PC-3 (cell line): ENCODE measurements at places on chromosomes 12 and 14. TPM values are rescaled to one million over a fixed set of nuclear protein-coding genes. Genes with fewer than 3 reads are reported as not detected.

DNA sequence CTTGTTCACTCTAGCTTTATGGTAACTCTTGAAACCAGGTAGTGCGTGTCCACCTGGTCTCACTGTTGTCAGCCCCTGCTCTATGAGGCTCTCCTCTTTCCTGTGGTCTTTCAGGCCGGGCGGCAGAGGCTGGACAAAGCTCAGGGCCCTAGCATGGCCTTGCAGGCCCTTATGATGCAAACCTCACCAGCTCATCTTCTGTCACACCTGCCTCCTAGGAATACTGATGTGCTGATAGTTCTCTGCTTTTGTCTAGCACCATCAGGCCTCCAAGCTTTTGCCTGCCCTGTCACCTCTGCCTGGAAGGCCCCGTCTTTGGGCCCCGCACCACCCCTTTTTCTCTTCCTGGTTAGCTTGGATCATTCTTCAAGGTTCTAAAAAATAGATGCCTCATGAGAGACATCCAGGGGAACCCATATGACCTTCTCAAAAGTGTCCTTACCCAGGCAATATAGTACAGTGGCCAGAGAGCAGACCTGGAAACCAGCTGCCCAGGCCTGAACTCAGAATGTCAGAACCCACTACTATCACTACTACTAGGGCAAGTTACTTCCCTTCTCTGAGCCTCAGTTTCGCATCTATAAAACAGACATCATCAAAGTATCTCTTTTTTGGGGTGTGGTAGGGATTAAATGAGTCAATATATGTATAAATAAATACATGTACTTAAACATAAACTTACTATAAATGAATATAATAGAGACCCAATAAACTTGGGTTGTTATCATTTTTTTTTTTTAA lies 91.7 kb downstream of the ZFP36L1 start:
- no peaks in the 10 kb centered on the region for H3K36me3 ChIP-seq
- H3K27me3 ChIP-seq = no peaks in the 10 kb centered on the region
- H3K4me3 ChIP-seq = no peak overlapping the region
- no peak overlapping the region for H3K27ac ChIP-seq

GRCh38 chr12:1747609-1748008 lies 56.7 kb downstream of the ADIPOR2 start:
- H3K36me3 ChIP-seq = peaks cover 21% of the 10 kb centered on the region; the same call in 1 of the 2 replicates
- no peak for DNase-seq
- H3K4me3 ChIP-seq = no peak overlapping the region
- H3K27me3 ChIP-seq = no peaks in the 10 kb centered on the region
- no peaks in the 10 kb centered on the region for H3K4me1 ChIP-seq

Gene ARID4A
- 7.3 and 11.3 TPM in 2 replicates for total RNA-seq

GRCh38 chr14:65312859-65313258 lies 99.7 kb upstream of the FUT8 start:
- H3K4me3 ChIP-seq = no peak overlapping the region
- DNase-seq = no peak
- H3K27ac ChIP-seq = no peak overlapping the region
- no peaks in the 10 kb centered on the region for H3K4me1 ChIP-seq

DNA sequence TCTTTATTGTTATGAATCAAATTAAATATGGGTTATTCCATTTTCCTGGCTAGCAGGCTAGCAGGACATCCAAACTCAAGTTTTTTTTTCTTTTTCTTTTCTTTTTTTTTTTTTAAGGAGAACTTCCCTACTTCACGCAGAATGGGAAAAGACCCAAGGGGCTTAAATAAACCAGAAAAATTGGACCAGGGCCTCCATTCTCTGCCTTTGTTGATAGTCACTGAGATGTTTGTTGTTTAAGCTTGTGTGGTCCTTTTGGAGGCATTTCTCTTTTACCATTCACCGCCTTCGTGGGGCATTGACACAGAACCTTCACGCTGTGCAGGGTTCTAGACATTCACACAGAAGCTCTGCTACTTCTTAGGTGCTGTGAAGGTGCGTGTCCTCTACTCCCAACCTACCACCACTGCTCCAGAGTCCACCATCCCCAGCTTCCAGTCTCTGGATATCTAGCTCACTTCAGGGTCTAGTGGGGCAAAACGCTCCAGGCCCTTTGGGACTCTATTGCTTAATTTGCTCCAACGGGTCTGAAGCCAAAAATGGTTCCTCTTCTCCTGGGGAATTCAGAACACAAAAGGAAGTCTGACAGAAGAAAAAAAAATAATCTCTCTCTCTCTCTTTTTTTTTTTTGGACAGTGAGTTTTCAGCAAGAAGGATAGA lies 301.3 kb downstream of the AEBP2 start:
- peaks cover 40% of the 10 kb centered on the region for H3K27me3 ChIP-seq
- DNase-seq = no peak
- H3K36me3 ChIP-seq = no peaks in the 10 kb centered on the region

GRCh38 chr12:113804961-113805600 lies 161.0 kb downstream of the RBM19 start:
- H3K4me3 ChIP-seq = no peak overlapping the region
- DNase-seq = no peak
- H3K27me3 ChIP-seq = no peaks in the 10 kb centered on the region
- no peaks in the 10 kb centered on the region for H3K36me3 ChIP-seq
- peaks cover 9% of the 10 kb centered on the region; the same call in 1 of the 2 replicates for H3K4me1 ChIP-seq
- H3K27ac ChIP-seq = no peak overlapping the region

Gene SERPINA3
- total RNA-seq = not detected in 2 replicates

GRCh38 chr12:49415521-49415970 lies 48.3 kb downstream of the SPATS2 start:
- H3K27me3 ChIP-seq = no peaks in the 10 kb centered on the region
- no peaks in the 10 kb centered on the region for H3K36me3 ChIP-seq
- H3K4me1 ChIP-seq = no peaks in the 10 kb centered on the region
- H3K4me3 ChIP-seq = no peak overlapping the region
- no peak for DNase-seq

DNA sequence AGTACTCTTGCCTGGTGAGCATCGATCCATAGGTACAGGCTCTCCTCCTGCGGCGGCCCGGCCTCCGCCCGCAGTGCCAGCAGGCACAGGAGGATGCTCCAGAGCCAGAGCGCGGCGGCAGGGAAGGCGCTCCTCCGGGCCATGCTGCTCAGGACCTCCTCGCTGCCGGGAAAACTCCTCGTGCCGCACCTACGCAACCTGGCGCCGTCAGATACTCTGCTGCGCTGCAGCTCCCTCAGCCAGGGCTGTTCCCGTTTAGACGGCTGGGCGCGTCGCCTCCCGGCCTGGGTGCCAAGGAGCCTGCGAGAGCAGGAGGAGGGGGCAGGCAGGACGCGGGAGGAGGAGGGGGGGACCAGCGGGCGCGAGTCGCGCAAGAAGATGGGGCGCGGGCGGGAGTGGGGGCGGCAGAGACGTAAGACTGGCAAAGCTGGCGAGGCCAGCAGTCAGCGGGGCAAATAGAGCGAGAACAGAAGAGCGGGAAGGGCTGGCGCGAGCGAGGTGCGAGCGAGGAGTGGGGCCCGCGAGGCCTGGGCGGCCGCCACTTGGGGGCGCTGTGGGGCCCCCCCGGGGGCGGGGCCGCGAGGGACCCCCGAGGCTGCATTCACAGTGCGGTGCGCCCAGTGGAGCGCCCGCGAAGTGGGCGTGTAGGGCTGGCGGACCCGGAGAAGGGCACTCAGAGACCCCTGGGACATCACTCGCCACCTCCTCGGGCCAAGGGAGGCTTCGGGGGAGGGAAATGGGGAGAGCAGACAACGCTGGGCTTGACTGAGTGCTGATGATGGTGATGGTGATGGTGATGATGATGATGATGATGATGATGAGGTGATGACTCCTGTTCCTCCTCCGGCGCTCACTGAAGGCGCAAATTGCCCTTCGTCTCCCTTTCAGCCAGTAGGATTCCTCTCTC lies at the start of gene WIF1:
Gene WIF1, minus strand, starts transcription at position 257 of the 907 bp plus-strand sequence. Its CDS starts 114 bp downstream, at position 143.
- H3K36me3 ChIP-seq = no peaks in the 10 kb centered on the region
- peaks cover 7% of the 10 kb centered on the region for H3K4me1 ChIP-seq
- peak; percentile 10 for DNase-seq
- H3K4me3 ChIP-seq = peak within 1 kb of the TSS; percentile 48; the same call in 1 of the 2 replicates
- peaks cover 45% of the 10 kb centered on the region for H3K27me3 ChIP-seq

DNA sequence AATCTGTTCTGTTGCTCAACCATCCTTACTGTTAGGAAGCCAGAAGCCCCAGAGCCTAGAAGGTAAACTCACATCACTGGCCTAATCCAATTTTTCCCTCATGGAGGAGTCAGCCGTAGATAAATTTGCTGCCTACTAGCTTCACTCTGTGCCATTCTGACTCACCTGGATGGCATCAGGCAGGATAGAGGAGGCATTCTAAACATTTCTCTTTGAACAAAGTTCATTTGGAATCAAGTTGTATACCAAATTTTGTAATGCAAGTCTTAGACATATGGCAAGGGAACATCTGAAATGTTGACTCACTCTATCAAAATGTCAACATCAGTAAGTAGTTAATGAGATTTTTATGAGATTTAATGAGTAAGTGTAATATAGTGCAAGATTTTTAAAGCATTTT lies 13.6 kb upstream of the TBC1D30 start:
- no peaks in the 10 kb centered on the region for H3K36me3 ChIP-seq
- peaks cover 51% of the 10 kb centered on the region for H3K4me1 ChIP-seq
- H3K27ac ChIP-seq = peak overlapping the region; percentile 48
- H3K27me3 ChIP-seq = no peaks in the 10 kb centered on the region

GRCh38 chr14:27727251-27727770 lies 1039.3 kb upstream of the FOXG1 start:
- no peaks in the 10 kb centered on the region for H3K36me3 ChIP-seq
- no peak overlapping the region for H3K4me3 ChIP-seq
- 0 out of 2 replicates have a peak, but pooled peaks cover 2% of the 10 kb centered on the region for H3K27me3 ChIP-seq
- DNase-seq = no peak
- H3K4me1 ChIP-seq = no peaks in the 10 kb centered on the region
- H3K27ac ChIP-seq = no peak overlapping the region

- no peak overlapping the region for H3K27ac ChIP-seq
- H3K4me1 ChIP-seq = peaks cover 6% of the 10 kb centered on the region
- no peak overlapping the region for H3K4me3 ChIP-seq
- H3K36me3 ChIP-seq = no peaks in the 10 kb centered on the region
- DNase-seq = no peak
- H3K27me3 ChIP-seq = no peaks in the 10 kb centered on the region
Observed at GRCh38 chr12:107282628-107283027, 189.3 kb upstream of the CRY1 start.

Gene C3AR1
- total RNA-seq = not detected in 2 replicates

- H3K4me3 ChIP-seq = no peak overlapping the region
- no peak for DNase-seq
- no peaks in the 10 kb centered on the region for H3K27me3 ChIP-seq
- H3K27ac ChIP-seq = no peak overlapping the region
- no peaks in the 10 kb centered on the region for H3K36me3 ChIP-seq
Observed at GRCh38 chr14:52117111-52117832, 48.4 kb upstream of the NID2 start.

DNA sequence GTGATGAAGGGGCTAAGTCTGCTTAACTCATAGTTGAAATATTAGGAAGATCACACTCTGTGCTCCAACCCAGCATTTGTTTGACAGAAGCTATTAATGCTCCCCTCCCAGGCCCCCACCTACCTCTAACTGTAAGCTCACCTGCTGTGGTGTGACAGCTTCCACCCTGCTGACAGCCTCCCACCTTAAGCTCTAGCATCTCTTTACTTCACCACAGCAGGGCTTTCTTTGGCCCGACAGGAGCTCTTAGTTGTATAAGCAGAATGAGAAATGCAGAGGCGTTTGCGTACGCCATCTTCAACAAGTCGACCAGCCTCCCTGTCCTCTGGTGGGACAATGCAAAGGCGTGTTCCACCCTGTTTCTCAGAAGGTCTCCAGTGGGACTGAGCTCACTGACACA lies 80.1 kb upstream of the OSBPL8 start:
- H3K4me3 ChIP-seq = no peak overlapping the region
- no peaks in the 10 kb centered on the region for H3K36me3 ChIP-seq
- no peak for DNase-seq
- no peak overlapping the region for H3K27ac ChIP-seq

DNA sequence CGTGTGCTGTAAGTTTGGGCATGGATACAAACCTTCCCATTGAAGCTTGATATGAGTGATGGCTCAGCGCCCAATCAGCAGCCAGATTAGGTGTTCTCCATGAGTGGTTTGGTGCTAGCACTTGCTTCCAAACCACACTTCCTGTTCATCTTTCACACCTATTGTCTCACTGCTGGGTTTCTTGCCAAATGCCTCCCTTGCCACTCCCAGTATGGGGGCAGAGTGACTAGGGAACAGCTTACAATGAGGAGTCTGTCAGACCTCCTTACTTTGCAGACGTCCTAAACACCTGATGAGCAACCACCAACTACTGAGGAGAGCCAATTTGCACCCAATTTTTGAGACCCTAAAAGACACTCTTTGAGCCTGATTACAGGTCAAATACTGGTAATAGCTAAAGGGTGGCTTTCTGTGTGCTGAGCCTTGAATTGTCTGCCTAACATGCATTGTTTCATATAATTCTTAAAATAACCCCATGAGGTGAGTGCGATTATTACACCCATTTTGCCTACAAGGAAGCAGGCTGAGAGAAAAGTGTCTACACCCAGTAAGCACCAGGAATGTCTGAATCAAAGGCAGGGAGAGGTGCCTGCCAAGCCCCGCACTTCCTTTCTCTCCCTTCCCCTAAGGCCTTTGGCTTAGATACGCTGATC lies 48.4 kb upstream of the FOS start:
- no peaks in the 10 kb centered on the region for H3K27me3 ChIP-seq
- peak; percentile 74 for DNase-seq
- peaks cover 24% of the 10 kb centered on the region for H3K4me1 ChIP-seq
- H3K4me3 ChIP-seq = no peak overlapping the region

Gene LALBA
- not detected in 2 replicates for total RNA-seq

- no peak overlapping the region for H3K4me3 ChIP-seq
- peak; percentile 9 for DNase-seq
- peaks cover 5% of the 10 kb centered on the region; the same call in 1 of the 2 replicates for H3K4me1 ChIP-seq
- H3K27ac ChIP-seq = no peak overlapping the region
- H3K27me3 ChIP-seq = no peaks in the 10 kb centered on the region
- no peaks in the 10 kb centered on the region for H3K36me3 ChIP-seq
Observed at GRCh38 chr14:101875727-101876554, 88.4 kb upstream of the DYNC1H1 start.

DNA sequence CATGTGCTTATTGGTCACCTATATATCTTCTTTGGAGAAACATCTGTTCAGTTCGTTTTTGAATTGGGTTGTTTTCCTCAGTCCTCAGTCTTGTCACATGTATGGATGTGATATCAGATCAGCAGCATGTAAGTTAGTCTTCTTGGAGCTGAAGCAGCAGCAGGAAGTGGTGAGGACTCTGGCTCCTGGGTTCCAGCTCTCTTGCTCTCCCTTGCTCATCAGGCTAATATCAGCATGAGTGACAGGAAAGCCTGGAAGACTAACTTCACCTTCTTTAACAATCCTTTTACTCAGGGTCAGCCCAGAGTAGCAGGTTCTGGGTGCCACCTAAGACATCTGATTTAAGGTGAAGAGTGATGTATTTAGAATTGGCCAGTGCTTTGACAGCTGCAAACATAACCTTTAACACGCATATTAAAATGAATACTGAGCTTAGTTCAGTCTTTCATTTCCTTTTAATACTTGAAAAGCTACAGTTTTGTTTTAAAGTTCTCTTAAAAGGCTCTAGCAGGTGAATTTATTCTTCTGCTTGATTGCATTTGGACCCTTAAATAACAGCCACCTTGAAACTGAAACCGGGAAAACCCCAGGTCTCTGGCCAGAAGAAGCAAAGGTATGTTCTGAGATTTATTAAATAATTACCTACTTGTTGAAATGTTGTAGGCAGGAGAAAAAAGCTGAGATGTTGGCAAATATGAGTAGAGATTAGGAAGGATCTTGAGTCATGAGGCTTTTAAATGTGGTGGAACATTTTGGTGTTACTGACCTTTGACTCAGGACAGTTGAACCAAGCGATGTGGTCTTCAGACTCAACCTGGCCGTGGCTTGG lies 54.3 kb downstream of the DRAM1 start:
- DNase-seq = no peak
- H3K27ac ChIP-seq = no peak overlapping the region
- H3K4me1 ChIP-seq = no peaks in the 10 kb centered on the region
- H3K4me3 ChIP-seq = no peak overlapping the region
- peaks cover 27% of the 10 kb centered on the region; the same call in 1 of the 2 replicates for H3K27me3 ChIP-seq
